ENCODE measurements at places on chromosomes 3 and 15.
A peak's percentile ranks its signal among the peaks of the same experiment; 100 is the strongest.

GRCh38 chr3:32395496-32395895 is 3.8 kb downstream of the CMTM7 start:
- no peak for DNase-seq

- DNase-seq, result no peak
Observed at GRCh38 chr15:85289677-85290365, 90.6 kb upstream of the AKAP13 start.

- no peak for DNase-seq
Observed at GRCh38 chr15:30073915-30074314, 8.8 kb upstream of the GOLGA8J start.

DNA sequence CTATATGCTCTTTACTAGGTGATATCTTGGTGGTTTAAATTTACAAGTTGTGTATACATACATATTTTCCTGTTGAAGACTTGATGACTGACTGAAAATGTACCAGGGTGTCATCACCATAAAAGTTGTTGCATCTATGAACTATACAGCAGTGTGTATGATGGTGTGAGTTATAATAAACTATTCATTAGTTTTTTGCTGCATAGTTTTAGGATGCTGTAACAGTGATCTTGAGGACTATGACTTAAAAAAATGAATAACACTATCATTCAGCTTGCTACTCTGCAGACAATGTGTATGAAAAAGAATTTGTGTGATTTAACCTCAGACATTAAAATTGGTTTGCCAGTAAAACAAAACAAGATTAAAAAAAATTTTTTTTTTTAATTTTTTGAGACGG is 49.0 kb downstream of the UBE2E2 start:
- no peak for DNase-seq

DNA sequence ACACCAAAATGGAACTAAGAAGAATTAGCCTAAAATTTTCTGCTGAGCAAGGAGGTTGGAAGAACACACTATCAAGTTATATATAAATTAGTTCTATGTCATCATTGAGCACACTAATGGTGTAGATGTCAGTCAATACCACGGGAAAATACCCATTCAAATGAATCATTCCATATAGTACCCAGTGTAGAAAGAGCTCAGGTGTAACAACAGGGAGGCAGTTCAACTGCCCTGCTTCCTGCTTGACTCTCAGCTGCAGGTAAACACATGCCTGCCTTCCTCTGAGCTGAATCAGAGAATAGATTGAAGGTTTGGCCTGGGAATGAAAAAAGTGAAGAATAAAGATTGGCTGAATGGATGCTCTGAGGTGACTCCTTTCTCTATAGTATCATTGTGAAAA is 1088.0 kb downstream of the AGBL1 start:
- no peak for DNase-seq

- DNase-seq, result no peak
Observed at GRCh38 chr3:78894787-78895186, 873.0 kb downstream of the ROBO1 start.

DNA sequence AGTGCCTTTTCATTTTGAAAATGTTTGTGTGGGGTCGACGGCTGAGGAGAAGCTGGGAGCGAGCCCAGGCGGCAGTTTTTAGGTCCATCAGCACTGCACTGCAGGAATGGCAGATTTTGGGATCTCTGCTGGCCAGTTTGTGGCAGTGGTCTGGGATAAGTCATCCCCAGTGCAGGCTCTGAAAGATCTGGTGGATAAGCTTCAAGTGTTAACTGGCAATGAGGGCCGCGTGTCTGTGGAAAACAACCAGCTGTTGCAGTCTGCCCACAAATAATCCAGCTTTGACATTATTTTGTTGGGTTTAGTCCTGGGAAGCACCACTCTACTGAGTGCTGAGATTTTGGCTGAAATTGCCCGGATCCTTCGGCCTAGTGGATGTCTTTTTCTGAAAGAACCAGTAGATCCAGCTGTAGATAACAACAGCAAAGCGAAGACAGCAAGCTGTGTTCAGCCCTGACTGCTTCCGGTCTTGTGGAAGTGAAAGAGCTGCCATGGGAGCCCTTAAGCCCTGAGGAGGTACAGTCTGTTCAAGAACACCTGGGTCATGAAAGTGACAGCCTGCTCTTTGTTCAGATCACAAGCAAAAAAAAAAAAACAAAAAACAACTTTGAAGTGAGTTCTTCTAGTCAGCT is 13.1 kb upstream of the ANP32A start:
- DNase-seq, result no peak

DNA sequence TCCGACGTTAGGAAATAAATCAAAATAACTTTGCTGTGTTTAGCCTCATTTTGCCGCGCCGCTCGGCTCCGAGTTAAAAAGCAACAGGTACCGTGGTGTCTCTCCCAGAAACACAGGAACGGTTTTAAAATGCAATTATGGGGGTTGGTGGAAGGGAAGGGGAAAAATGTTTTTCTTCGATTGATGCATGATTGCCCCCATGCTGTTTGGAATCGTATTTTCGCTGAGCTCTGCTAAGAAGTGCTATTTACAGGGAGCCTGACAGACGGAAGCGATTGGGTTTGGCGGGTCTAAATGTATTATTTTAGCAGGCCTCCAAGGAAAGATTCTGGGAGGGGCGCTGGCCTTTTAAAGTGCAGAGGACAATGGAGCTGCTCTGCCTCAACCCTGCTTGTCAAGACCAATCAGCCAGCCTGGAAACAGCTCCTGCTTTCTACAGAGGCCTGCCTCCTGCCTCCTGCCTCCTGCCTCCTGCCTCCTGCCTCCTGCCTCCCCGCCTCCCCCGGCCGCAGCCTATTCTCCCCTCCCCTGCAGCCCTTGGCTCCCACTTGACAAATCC is 156.7 kb upstream of the TLE3 start:
- DNase-seq, result no peak

GRCh38 chr15:75058127-75058905 is 34.9 kb downstream of the PPCDC start:
- DNase-seq, result no peak

DNA sequence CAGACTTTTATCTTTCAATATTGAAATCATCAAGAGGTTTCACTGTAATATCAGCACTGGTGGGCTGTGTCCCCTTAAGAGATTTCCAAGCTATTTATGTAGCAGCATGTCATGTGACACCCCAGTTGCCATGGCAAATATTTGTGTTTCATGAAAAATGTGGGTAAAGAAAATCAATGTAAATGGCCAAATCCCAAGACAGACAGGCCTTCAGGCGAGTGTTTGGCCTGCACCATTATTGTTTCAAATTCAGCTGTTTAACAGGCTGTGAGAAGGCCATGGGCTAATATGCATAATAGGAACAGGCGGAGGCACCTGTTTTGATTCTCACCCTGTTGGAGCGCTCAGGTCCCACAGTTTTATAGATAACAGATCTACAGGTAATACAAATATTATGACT is 104.2 kb downstream of the IQCH start:
- no peak for DNase-seq

DNA sequence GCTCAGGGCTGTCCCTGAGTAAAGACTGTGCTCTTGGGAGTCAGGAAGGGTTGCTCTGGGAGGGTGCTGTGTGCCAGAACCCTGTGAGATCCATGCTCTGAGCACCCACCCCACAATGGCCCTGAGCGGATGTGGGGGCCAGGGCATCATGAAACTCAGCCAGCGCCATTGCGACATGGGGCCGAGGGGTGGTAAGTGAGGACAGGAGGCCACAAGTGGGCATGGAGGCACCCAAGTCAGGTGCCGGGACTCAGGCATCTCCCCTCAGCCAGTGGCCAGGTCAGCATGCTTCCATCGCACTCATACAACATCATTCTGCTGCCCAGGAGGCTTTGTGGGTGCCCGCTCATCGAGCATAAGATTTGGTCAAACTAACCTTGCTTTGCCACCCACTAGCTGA is 19.6 kb downstream of the ATP2B2 start:
- DNase-seq, result no peak

GRCh38 chr3:192825657-192826200 is 91.9 kb downstream of the MB21D2 start:
- no peak for DNase-seq

DNA sequence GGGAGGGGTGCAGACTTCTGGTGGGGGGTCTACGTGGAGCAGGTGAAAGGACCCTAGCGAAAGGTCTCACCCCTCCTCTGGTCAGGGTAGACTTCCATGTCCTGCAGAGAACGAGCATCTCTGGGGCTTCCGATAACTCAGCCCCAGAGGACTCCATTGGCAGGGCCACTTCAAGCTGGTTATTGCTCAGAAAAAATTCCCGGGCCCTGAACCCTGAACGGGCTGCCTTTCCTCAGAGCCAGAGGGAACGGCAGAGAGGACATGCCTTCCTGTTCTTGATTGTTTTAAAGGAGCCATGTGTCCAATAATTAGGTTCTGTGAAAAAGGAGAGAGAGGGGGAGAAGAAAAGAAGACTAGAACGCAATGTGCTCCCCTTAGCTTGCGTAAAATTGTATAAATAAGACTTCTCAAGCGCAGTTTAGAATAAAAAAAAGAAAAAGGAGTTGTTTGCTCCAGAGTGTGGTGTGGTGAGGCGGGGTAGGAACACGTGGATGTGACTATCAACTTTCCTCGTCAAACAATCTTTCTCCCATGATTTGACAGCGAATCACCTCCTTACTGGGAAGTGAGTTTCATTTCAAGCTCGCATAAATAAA is 193.4 kb upstream of the UBE2E1 start:
- DNase-seq, result no peak

DNA sequence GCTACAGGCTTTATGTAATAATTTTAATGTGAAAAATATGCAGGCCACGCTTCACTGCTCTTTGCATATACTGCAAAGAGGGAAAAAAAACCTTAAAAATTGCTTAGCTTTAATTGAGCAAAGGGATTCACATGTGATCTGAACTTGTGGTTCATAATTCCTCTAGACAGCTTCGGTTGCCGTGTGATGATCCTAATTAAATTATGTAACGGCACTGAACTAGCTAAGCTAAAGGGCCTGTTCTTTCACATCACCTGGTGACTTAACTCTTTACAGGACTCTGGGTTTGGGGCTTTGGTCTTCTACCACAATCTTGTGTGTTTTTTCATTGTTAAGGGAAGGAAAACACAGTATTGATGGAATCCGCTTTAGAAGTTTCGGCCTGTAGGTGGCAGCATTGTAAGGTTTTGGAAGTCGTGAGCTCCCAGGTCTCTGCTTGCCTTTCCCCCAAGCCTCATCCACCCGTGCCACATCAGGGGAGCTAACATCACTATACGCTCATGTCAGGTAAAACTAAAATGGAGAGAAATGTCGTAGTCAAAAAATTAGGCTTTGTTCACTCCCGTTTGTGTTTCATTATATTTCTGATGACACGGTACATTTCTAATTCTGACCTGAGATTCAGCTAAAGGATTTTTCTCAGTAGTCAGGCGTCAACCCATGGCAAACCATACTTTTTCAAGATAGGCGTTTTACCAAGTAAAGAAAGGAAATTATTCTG is 205.6 kb upstream of the DPH6 start:
- DNase-seq, result peak; percentile 72

- DNase-seq, result no peak
Observed at GRCh38 chr3:42905740-42906069, 237 bp upstream of the ZNF662 start.

- DNase-seq, result no peak
Observed at GRCh38 chr3:108394016-108394415, 97.7 kb downstream of the HHLA2 start.

DNA sequence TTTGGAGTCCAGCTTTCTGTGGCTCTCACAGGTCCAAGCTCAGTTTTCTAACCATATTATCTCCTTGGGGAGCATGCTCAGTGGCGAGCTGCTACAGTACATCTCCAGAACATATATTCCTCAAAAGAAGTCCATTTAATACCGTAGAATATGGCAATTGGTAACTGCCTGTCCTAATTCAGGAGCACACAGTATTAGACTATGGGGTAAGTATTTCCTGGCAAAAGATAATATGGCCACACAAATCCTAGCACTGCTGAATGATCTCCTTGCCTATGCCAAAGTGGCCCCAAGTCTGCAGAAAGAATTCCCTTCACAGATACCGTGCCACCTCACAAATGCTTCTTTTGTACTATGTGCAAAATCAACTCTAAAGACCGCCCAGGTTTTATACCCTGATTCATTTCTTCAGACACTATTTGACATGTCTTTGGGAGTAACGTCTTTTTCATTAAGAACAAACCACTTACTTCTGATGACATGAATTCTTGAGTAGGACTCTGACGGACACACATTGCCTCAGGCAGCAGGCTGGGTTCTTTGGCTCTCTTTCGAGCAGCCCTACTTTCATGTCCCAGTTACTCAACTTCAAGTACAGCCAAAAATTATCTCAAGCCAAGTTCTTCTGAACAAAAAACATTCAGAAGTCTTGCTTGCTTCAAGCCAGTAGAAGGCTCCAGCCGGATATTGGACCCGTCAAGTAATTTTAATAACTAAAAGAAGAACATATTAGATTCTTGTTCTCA is 368.3 kb upstream of the DCBLD2 start:
- DNase-seq, result no peak
